ENCODE measurements at places on chromosomes 7 and 10. TPM values are rescaled to one million over a fixed set of nuclear protein-coding genes. Genes with fewer than 3 reads are reported as not detected.

The CTTNBP2 gene
- total RNA-seq, result 7.0 TPM

The IGF2BP3 gene
- 0.60 TPM for total RNA-seq

The CNPY1 gene
- not detected for total RNA-seq

The KLF14 gene
- not detected for total RNA-seq

The ZNF804B gene
- total RNA-seq, result not detected

The SYT15B gene
- 1.6 TPM for total RNA-seq

The FBXL13 gene
- total RNA-seq, result 0.68 TPM

The FGFR2 gene
- 24.4 TPM for total RNA-seq

The SYT15 gene
- 4.9 TPM for total RNA-seq

The ZNF25 gene
- 19.3 TPM for total RNA-seq

The MMD2 gene
- total RNA-seq, result not detected

The SEMA4G gene
- total RNA-seq, result 2.4 TPM

The CCDC3 gene
- total RNA-seq, result 8.7 TPM

The PNLIPRP2 gene
- not detected for total RNA-seq

The NCF1 gene
- 1.9 TPM for total RNA-seq

The NME8 gene
- not detected for total RNA-seq

The PCDH15 gene
- total RNA-seq, result 1.1 TPM

The CYP2E1 gene
- 1.3 TPM for total RNA-seq

The BAMBI gene
- total RNA-seq, result 23.7 TPM

The NUDT13 gene
- total RNA-seq, result 2.7 TPM

The CYP2C19 gene
- 0.21 TPM for total RNA-seq

The XPNPEP1 gene
- total RNA-seq, result 36.3 TPM

The LLCFC1 gene
- total RNA-seq, result not detected

The PTPRN2 gene
- 2.3 TPM for total RNA-seq

The GIMAP6 gene
- 36.8 TPM for total RNA-seq

The IL2RA gene
- total RNA-seq, result 6.3 TPM

The C10orf62 gene
- 0.35 TPM for total RNA-seq
